ENCODE measurements at places on chromosomes 7 and 10.

DNA sequence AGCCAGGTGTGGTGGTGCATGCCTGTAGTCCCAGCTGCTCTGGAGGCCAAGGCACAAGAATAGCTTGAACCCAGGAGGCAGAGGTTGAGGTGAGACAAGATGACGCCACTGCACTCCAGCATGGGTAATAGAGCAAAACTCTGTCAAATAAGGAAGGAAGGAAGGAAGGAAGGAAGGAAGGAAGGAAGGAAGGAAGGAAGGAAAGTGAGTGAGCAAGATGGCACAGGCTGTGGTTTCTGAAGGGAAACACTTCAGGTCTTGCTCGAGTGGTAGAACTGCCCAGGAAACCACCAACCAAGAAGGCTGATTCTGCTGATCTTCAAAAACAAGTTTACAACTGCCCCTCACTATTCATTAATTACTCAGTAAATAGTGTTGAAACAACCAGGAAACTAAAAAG, 45.2 kb downstream of the EZH2 start:
- no peak for DNase-seq

DNA sequence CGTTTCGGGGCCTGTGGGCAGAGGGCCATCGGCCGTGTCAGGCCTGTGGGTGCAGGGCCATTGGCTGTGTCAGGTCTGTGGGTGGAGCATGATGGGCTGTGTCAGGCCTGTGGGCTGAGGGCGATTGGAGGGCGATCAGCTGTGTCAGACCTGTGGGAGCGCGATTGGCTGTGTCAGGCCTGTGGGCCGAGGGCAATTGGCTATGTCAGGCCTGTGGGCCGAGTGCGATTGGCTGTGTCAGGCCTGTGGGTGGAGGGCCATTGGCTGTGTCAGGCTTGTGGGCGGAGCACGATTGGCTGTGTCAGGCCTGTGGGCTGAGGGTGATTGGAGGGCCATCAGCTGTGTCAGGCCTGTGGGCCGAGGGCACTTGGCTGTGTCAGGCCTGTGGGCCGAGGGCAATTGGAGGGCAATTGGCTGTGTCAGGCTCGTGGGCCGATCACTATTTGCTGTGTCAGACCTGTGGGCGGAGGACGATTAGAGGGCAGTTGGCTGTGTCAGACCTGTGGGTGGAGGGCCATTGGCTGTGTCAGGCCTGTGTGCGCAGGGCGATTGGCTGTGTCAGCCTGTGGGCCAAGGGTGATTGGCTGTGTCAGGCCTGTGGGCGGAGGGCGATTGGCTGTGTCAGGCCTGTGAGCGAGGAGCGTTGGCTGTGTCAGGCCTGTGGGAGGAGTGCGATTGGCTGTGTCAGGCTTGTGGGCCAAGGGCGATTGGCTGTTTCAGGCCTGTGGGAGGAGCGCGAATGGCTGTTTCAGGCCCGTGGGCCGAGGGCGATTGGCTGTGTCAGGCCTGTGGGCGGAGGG, 54.1 kb downstream of the DYNC2I1 start:
- no peak for DNase-seq

GRCh38 chr10:92363498-92363897, 72.5 kb downstream of the MARCHF5 start:
- no peak for DNase-seq

GRCh38 chr7:25304691-25305090, 76.4 kb upstream of the NPVF start:
- DNase-seq = no peak

- DNase-seq = peak; percentile 81
Observed at GRCh38 chr10:89115876-89116627, 91.1 kb downstream of the CH25H start.

DNA sequence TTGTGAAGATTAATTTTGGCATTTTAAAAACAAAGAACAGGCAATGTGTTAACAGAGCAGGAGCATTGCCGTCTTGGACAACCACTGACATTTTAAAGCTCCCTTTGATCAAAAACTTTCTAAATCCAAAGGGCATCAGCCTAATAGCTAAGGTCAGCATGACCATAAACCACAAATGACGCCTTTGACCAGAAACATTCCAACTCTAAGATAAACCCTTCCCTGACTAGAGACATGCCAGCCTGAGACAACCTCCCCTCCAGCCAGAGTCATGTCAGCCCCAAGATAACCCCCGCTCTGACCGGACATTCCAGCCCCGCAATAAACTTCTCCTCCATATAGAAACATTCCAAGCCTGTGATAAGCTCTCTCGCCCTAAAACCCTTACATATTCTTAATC, 949.4 kb upstream of the POT1 start:
- DNase-seq = no peak

- DNase-seq = no peak
Observed at GRCh38 chr7:157840174-157840913, 503.5 kb downstream of the DNAJB6 start.

DNA sequence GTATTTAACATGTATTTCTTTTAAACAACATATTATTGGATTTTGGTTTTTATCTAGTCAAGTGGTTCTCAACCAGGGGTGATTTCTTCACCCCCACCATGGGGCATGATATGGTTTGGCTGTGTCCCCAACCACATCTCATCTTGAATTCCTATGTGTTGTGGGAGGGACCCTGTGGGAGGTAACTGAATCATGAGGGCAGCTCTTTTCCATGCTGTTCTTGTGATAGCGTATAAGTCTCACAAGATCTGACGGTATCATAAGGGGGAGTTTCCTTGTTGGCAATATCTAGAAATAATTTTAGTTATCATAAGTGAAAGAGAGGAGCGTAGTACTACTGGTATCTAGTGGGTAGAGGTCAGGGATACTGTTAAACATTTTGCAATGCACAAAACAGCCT, 37.6 kb downstream of the TMEM168 start:
- DNase-seq = peak; percentile 96

DNA sequence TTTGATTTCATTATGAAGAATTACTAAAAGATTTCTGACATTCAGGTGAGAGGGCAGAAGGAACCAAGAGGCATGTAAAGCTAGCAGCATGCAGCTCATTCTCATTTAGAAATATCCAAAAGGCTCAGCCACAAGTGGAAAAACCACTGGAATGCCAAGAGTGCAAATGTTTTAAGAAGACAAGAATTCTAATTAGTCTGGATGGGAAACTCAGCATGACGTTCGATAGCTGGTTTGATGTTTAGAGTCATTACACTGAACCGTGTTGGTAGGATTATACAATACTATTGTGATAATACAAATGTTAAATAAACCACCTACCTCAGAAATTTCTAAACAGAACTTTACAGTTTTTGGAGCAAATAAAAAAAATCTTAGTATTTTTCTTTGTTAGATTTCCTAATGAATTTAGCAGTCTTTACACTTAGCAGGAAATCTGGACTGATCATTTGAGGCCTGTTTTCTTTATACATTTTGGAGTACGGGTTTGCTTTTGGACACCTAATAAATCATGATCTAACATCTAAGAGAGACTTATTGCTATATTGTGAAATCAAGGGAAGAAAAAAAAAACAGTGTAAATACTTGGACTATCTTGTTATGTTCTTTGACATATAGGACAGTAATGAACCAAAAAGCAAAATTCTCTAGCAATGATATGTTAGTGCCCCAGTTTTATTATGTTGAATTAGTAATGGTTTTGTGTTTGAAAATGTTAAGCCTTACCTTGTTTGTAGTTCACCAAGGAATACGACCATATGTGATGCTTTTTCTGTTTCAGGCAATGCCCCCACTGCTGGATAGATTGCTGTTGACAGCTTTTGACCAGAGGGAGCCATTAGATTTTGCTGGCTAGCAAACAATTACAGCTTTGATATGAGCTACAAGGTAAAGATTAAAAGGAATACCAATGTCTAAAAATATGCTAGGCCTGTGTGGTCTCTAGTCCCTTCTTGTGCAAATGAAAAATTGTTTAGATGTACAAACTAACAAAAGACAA, 354.1 kb upstream of the SEMA3A start:
- DNase-seq = peak; percentile 69

- DNase-seq = no peak
Observed at GRCh38 chr10:6274040-6274439, 71.3 kb downstream of the PFKFB3 start.

GRCh38 chr7:143284591-143285469, at the start of gene TMEM139:
TSS of gene TMEM139 (plus strand) at chr7:143284958. CDS start at chr7:143285958, 1,000 bp downstream.
- DNase-seq = no peak

GRCh38 chr10:60589376-60589775, 188.9 kb upstream of the CDK1 start:
- DNase-seq = no peak

- no peak for DNase-seq
Observed at GRCh38 chr10:104034401-104035193, 51.1 kb downstream of the COL17A1 start.

DNA sequence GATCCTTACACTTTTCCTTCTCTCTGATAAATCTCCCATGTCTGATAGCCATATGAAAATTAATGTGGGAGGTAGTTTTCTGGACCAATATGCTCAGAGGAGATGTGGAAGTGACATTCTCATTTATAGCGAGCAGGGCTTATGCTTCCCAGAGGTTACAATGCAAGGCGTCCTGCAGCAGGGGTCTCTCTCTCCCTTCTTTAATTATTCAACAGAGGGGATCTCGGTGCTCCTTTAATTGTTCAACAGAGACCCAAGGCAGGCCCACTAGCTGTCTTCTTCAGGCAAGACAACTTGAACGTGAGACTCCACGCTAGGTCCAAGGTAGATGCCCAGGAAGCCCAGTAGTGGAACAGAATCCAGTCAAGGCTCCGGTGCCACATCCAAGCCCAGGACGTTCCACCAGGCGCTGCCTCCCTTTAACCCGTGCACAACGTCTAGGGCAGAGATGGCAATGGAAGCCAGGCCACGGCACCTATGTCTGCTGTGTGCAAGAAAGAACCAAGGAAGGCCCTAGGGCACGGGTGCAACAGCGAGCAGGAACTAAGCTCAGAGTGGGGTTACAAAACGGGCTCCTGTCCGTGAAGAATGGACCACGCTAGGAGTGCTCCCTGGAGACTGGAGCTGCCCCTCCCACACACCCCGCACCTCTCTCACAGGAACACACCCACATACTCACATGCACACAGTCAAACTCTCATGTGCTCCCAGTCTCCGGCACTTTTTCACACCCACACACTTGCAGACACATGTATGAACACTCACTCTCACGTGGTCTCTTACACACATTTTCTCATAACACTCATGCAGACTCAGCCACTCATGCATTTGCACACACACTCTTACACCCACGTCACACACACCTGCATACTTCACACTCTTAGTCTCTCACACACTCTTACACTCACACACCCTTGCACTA, 230.4 kb downstream of the TNS3 start:
- no peak for DNase-seq

DNA sequence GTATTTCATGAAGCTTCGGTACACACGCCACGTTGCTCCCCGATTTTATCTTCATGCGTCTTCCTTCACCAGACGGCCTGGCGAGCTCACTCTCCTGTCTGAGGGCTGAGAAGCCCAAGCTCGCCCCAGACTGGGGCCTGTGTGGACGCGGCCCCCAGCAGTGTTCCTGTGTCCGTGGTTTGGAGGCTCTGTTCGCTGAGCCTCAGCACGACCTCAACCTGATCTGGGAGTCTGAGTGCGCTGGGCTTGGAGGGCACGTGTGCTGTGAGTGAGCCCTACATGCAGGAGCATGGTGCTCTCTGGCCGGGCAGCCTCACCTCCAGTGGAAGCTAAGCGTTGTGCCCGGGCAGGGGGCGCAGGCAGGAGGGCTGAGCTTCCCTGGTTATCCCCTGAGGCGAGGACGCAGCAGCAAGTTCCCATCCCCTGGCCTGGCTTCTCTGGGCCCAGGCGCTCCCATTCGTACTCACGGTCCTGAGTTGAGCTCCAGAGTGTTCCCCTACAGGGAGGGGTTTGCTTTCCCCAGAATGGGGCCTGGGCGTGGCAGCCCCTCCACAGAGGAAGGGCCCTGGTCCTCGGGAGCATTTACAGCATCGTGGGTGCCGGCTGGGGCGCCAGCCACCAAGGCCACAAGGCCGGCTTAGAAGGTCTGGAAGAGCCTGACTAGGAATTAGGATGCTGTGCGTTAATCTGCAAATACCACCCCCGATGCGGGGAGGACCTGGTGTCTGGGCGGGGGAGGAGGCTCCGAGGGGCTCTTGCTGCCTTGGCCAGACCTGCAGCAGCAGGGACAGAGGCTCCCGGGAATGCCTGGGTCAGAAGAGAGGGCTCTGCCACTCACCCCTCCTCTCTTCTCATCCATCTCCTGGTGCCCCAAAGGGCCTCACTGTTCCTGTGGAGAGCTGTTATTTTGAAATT, 400.6 kb downstream of the DNAJB6 start:
- no peak for DNase-seq

- DNase-seq = no peak
Observed at GRCh38 chr7:25716421-25716820, 435.6 kb upstream of the NFE2L3 start.

DNA sequence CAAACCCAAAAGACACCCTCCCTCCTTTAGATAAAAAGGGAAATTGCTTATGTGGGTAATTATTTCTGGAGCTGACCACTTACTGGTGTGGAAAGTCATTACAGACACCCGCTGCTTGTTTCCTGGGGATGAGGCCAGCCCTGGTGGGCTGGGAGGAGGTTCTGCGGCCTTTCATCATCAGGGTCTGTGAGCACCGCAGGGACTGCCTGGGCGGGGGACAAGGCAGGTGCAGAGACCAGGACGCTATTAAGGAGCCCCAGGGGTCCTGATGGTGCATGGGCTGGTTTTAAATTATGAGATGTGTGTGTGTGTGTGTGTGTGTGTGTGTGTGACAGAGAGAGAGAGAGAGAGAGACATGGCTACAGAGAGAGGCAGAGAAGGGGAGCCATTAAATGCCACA, 171.2 kb downstream of the DNAJB6 start:
- no peak for DNase-seq

- DNase-seq = no peak
Observed at GRCh38 chr10:79468841-79469585, 23.6 kb upstream of the ZCCHC24 start.

GRCh38 chr10:48941427-48942075, 1.9 kb upstream of the LRRC18 start:
- DNase-seq = no peak

DNA sequence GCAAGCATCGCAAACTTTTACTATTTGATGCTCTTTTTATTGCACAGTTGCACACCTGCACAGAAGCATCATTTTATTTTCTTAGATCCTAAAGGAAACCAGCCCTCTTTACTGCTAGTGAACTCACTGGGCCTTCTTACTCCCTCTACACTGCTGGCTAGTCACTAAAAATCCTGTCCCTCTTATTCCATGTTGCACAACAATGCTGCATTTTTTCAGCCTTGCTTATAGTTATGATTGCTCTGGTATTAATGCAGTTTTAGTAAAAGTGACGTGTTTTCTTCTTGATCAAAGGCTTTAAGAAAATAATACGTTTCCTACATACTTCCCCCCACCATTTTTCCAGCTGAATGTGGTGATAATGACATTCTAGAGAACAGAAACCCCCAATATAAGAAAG, 132.9 kb upstream of the FAM3C start:
- DNase-seq = no peak

- DNase-seq = no peak
Observed at GRCh38 chr7:78023191-78023590, 224.6 kb downstream of the PHTF2 start.

GRCh38 chr10:6482737-6483357, 97.2 kb downstream of the PRKCQ start:
- no peak for DNase-seq

Data from NCI-H226 (cell line).